Activated T-cell treated with anti-CD3 and anti-CD28 coated beads for 1 hour (primary cell): ENCODE measurements at places on chromosomes 5 and 9.

DNA sequence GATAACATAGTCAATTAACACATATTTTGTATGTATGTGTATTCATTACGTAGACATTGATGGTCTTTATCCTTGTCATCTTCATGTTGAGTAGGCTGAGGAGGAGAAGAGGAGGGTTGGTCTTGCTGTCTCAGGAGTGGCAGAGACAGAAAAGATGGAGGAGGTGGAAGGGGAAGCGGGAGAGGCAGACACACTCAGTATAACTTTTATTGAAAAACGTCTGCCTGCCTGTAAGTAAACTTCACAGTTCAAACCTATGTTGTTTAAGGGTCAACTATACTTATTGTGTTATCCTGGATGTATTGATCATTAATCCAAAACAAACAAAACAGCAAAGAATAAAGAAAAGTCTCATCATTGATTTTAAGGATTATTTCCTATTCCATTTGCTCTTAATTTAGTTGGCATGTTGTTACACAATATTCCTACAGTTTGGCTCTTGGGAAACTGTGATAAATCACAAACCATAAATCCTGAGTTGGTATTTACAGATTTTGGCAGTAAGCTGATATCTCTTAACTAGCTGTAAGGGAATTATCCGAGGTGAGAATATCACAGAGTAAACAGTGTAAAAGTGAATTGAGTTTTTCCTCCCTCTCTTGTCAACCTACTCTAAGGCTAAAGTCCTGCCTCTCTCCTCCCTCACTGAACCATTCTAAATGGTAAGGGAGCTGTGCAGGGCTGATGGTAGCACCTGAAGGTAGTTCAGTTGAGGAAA, 487.2 kb downstream of the SPATA31D1 start:
- no peak for DNase-seq

GRCh38 chr9:109094268-109094667, 25.5 kb downstream of the TMEM245 start:
- DNase-seq: no peak

GRCh38 chr5:61306531-61307131, 25.4 kb upstream of the ZSWIM6 start:
- DNase-seq: no peak

GRCh38 chr5:135238622-135239452, 160.2 kb downstream of the MACROH2A1 start:
- no peak for DNase-seq

DNA sequence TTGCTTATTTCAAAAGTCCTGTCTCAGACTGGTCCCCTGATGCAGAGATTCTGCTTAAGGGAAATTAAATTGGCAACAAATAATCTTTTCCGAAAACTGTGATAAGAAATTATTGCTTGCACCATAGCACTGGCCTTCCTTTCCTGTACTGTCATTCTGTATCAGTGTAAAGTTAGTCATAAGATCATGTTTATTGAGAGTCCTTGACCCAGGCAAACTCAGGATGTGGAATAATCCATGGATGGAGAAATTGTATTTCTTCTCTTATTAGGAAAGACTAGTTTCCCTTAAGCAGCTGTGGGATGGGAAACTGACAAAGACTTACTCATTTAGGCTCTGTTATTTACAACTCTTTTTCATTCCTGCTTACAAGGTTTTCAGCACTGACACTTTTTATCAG, 83.0 kb upstream of the RANBP6 start:
- no peak for DNase-seq

GRCh38 chr5:155700333-155700732, 626.6 kb upstream of the SGCD start:
- DNase-seq: no peak

DNA sequence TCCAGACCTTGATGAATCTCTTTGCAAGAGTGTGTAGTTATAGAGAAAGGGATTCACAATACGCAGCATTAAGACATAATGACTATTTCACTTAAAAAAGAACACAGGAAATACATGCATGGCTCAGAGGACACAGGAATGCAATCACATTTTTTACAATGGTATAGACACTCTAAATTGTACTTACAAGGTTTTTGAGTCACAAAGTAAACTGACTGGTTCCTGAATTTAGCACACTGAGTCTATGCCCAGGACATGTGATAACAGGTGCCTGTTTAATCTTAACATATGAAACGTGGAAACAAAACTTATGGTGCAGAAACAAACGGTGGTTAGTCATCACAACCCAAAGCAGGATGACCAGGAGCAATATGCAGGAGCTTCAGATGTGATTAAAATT, 6.7 kb downstream of the EPB41L4A start:
- no peak for DNase-seq

GRCh38 chr5:170297589-170298462, at the start of gene LCP2:
Gene LCP2 (minus strand): TSS chr5:170297777. CDS start chr5:170297611, 166 bp downstream.
- DNase-seq: no peak

DNA sequence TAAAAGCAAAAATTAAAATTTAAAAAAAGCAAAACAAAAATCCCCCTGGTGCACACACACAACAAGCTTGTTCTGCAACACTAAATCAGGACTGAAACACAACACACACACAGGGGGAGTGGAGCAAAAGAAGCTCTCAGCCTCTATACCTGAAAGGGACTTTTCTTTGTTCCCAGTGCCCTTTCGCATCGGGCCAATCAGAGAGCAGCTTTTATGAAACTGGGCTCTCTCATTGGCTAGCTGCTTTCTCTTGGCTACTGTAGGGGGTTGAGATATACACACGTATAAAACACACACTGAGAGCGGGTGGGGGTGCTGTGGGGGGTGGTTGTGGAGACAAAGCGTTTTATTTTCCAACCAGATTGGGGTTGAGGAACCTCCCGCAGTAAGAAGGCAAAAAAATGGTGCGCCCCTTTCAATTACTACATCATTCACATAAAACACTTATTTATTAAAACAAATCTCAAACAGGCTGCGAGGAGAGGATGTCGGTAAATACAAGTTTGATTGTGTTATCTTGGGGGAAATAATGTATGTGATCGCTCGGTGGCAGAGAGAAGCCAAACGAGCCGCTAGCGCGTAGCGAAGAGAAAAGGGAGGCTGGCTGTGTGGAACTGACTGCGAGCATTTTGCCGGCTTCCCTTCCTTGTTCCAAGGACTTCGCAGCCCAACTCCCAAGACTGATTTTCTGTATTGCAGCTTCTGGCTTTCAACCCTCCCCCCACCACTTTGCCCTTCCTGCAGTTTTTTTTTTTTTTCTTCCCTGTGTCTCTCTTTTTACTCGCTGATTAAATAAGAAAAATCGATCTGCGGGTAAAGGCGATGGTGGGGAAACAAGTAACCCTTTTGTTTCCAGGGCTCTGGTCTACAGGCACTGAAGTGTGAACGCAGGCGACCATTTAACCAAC, 2.5 kb upstream of the ZNF608 start:
- DNase-seq: no peak

DNA sequence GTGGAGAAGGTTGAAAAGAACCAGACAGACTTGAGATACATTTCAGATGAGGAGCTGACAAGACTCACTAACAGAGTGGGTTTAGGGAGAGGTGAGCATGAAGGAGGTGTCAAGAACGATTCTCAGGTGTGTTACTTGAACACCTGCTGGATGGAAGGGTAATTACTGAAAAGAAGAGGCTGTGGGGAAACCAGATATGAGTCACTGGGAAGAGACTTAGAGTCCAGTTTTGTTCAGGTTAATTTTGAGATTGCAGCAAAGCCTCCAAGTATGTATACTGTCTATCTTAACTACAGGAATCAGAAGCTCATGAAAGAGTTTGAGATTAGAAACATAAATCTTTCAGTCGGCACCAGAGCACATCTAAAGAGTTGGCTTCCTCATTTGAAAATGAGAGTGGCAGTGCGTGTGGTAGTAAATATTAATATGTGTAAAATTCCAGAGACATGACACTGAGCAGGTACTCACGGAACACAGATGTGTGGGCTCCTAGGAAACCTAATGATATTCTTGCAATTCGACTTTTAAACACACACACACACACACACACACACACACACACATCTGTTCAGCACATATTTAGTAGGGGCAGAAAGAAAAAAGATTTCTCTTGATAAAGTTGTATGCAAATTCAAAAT, 197.1 kb downstream of the CDH18 start:
- no peak for DNase-seq

- no peak for DNase-seq
These were observed 27.4 kb upstream of the TMC1 start for GRCh38 chr9:72494051-72494450.

DNA sequence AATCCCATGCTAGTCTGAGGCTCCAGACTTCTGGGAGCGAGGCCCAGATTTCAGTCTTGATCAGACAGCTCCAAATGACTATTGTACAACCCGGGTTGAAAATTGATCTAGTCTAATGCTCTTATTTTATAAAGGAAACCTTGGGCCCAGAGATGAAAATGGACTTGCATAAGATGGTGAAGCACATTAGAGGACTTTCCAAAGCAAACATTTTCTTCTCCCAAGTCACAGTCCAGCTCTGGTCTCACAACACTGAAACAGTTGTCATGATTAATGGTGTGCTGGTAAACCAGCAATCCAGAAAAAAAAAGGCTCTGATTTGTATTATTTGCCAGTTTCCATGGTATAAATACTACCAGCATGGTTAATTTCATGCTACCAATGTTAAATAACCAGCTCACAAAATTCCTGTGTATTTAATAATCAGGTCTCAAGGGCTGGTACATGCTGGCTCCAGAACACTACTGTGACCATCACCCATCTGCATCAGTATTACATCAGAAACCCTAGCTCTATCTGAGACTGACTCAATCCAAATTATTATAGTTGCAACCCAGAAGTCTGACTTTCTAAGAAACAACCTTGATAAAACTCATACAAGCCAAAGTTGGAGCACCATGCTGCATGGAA, 32.5 kb upstream of the ABLIM3 start:
- DNase-seq: no peak

DNA sequence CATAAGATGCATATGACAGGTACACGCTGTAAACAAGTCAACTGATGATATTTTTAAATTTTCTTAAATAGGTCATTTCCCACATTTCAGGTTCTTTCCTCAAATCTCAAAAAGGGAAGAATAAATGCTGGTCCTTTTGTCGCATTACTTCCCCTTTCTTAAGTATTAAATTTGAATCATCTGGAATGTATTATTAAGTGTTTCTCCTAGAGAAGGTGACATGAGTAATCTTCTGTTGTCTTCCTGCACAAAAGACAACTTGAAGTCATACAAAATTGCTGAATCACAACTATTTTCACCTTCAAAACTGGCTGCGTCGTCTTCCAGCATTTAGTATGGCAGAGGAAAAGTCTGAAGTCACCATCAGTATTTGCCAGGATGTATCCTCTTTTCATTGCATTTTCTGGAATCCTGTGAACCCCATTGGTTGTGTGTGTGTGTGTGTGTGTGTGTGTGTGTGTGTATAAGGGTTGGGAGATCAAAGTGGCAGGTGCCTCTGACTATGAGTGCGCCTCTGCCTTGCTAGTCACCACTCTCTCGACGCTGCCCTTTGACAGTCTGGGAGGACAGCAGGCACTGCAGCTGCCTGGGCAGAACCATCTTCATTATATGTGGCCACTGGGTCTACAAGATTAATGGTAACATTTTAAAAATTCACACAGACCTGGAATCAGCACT, 86.9 kb downstream of the MVB12B start:
- no peak for DNase-seq

DNA sequence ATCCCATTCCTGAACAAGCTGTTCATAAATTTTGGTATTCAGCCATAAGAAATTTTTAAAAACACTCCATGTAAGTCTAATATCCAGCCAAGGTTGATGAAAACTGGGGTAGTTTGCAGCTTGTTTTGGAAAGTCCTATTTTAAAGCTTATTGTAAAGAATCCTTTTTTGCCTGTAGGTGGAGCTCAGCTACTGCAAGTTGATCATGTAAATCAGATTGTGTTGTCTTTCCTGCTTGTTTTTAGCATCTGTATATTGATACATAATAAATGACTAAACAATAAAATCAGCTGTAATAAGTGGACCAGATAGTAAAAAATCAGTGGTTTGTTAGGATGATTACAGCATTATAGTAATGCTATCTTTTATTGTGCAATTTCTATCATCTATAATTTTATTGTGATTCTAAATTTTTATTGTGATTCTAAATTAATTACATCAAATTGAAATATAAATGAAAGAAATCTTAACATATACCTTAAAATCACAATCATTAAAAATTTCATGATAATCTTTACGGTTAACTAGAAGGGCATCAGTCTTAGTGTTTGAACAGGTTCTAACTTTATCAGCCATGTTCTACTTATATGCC, 42.4 kb downstream of the CWC27 start:
- no peak for DNase-seq
